ENCODE measurements at places on chromosomes 16 and 17. TPM values are rescaled to one million over a fixed set of nuclear protein-coding genes. Genes with fewer than 3 reads are reported as not detected.

- DNase-seq, result no peak
Observed at GRCh38 chr17:20206591-20206990, 197.4 kb downstream of the SPECC1 start.

GRCh38 chr17:66464921-66465320 lies 162.5 kb downstream of the PRKCA start:
- no peak for DNase-seq

PRR15L gene
- 17.7 TPM for polyA plus RNA-seq

DNA sequence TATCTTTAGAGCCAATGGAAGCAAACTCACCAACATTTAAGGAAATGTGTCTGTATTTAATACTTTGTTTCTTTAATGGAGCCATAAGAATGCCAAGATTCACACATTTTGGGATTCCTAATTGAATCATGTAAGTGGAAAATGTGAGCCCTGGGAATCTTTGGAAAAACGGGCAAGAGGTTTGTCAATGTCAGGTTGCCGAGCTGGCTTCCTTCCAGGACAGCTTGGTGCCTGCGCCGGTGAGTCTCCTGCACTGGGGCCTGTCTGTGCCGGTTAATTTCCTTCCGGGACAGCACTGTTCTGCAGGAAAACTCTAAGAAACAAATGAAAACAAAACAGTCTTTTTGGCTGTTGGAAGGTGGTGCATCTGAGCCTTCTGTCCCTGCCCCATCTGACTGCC lies 210.6 kb downstream of the HAPSTR1 start:
- no peak for DNase-seq

- no peak for DNase-seq
Observed at GRCh38 chr17:63178530-63178929, 212.5 kb downstream of the TANC2 start.

DNA sequence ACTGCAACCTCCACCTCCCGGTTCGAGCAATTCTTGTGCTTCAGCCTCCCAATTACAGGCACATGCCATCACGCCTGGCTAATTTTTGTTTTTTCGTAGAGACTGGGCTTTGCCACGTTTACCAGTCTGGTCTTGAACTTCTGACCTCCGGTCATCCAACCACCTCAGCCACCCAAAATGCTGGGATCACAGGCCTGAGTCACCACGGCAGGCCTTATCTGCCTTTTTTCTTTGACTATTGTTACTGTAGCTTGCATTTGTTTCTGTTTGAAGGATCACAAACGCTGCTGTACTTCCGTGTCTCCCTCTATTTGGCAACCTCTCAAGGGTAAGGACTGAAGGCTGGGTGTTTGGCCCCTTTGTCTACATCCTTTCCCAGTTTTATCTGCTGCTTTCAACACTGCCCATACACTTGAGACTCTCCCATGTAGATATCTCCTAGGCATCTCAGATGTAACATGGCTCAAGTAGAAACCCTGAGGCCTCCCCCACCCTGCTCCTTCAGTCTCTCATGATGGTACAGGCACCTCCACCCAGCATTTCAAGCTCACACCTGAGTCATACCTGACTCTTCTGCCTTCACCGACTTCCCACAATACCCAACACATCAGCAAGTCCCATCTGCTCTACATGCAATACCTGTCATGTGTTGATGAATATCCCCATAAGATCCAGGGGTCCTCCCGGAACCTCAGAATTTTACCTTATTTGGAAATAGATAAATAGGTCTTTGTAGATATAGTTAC lies 219.0 kb downstream of the CPPED1 start:
- no peak for DNase-seq

- DNase-seq, result peak; percentile 60
Observed at GRCh38 chr17:28896884-28897768, at the start of gene FLOT2. Gene FLOT2 (minus strand): TSS chr17:28897733. CDS start chr17:28897574, 159 bp downstream.

- DNase-seq, result peak; percentile 13
Observed at GRCh38 chr16:77668201-77668600, 54.1 kb upstream of the NUDT7 start.

GRCh38 chr16:27374804-27375425 lies 27.1 kb upstream of the IL21R start:
- DNase-seq, result peak; percentile 69

DNA sequence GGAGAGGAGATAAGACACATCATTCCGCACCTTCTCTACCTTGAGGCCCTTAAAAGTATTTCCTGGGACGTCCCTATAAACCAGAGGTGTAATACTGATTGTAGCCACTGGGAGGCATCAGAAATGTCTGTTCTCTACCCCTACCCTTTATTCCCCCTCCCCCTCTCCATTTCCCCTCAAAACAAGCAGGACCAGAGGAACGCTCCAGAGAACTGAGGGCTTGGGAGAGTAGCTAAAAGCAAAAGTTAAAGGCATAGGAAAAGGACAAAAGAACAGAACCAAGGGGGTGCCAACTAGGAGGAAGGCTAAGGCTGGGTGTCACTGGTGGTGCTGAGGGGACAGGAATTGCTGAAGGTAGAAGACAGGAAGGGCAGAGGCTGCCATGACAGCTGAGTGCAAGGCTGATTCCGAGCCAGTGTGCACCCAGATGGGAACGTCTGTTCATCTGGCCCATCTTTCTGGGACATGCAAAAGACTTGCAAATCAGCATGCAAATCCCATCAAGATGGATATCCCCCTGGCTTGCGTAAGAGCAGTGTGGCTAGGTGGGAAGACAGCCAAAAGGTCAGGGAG lies 6.7 kb downstream of the CAMTA2 start:
- peak; percentile 77 for DNase-seq

SULT1A3 gene
- 15.8 TPM for polyA plus RNA-seq

GRCh38 chr17:48543854-48544348 lies 1.0 kb downstream of the HOXB2 start:
- DNase-seq, result no peak

DNA sequence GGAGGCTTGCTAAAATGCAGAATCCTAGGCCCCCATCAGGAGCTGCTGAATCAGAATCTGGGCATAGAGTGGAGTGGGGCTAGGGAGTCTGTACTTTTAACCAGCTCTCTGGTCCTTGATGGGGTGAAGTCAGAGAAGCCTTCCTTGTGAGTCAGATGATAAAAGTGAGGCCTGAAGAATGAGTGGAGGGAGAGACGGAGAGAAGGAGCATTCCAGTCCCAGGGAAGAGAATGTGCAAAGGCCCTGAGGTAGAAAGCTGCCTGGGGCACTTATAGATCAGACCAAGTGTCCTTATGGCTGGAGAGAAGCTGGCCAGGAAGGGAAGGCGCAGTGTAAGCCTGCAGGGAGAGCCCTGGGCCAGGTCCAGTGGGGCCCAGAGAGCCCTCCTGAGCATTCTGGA lies 235.1 kb upstream of the NLRP1 start:
- no peak for DNase-seq
